ENCODE measurements at places on chromosomes 7 and 10. TPM values are rescaled to one million over a fixed set of nuclear protein-coding genes. Genes with fewer than 3 reads are reported as not detected.
A peak's percentile ranks its signal among the peaks of the same experiment; 100 is the strongest.

DNA sequence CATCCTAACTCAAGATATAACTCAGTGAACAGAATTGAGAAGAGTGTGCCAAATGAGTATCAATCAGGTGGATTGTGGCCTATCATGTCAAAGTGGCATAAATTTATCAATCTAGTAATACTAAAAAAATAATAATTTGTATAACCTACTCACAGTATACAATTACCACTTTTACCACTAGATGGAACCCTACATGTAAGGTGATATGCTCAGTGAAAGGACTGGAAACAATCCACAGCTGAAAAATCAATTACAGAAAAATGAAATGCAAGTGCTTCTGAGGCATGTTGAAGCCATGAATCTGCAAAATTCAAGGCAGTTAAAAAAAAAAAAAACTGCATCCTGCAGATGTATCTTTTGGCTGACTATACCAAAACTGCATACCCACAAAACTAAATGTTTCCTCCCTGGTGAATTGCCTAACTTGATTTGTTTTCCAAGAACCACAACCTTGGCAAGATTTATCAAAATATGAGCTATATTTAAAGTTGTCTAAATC, 13.9 kb downstream of the ARHGAP19 start:
- DNase-seq = peak; percentile 72

DNA sequence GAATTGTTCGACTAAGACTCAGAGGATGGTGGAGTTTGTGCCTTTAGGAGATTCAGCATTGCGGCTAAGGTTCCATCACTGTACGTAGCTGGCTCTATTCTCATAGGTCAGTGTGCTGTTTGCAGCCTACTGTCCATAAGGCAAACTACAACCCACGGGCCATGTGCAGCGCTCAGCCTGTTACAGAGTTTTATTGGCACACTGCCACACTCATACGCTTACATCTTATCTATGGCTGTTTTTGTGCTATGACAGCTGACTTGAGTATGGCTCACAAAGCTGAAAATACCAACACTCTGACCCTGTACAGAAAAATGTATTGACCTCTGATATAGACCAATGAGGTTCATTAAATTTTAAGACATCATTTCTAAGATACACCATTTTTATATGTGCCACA, 114.5 kb downstream of the ARID5B start:
- peak; percentile 57 for DNase-seq

GRCh38 chr7:11427686-11428273, 404.2 kb downstream of the THSD7A start:
- peak; percentile 77 for DNase-seq

DNA sequence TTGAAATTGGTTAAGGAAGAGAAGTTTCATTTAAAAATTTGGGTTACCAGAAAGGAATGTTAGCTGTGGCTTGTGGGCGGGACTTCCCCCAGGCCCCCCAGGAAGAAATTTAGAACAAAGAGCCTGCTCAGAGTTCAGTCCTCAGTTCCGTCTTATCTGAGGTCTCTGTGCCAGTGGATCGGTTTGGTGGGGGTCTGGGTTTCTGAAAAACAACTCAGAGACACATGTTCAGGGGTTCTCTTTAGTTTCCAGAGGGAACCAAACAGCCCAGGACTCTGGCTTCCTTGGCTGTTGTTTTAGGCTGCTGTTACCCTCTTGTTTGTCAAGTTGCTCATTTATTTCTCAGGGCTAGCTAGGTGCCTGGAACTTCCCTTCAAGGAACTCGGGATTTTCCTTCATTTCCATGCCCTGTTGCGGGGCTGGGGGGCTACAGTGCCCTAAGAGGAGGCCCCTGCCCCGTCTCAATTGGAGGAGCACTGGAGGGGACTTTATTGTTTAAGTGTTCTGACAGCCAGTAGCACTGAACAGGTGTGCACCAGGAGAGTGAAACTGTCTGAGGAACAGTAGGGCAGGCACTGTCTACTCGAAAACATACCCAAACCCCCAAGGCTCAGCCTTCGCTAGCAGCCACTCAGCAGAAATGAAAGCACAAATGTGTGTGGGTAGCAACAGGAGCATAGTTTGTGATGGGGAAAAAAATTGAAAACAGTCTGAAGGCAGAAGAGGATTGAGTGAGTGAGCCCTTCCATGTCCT, 59.9 kb downstream of the ALOX5 start:
- no peak for DNase-seq

- DNase-seq = no peak
These were observed 67.6 kb downstream of the ITGA8 start for GRCh38 chr10:15652117-15652516.

DNA sequence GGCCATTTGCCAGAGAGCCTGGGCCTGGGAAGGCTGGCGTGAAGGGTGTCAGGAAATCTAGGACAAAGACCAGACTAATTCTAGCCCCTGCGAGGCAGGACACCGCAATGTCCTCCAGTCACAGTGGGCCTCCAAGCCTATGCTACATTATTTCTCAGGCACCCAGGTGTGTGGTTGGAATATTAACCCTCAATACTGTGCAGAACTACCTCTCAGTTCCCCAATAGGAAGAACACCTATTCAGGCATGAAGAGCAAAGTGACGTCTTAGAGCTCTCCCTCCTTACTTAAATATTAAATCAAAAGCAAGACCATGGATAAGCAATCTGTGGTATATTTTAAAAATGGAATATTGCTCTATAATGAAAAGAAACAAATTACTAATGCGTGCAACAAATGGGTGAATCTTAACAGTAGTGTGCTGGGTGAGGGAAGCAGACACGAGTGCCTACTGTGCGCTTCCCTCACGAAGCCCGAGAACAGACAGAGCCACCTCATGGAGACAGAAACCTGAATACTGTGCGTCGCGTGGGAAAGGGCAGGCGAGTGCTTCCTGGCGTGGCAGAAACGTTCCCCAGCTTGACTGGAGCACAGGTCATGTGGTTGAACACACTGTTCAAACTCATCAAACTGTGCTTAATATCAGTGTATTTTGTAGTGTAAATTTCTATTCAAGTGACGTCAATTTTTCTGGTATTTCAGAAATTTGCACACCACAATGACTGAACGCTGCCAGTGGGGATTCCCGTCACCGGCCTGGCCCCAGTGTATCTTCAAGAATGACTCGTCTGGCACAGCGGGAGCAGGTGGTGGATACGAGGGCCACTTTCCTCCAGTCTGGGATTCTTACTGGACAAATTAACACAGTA, 15.5 kb upstream of the PTPRN2 start:
- no peak for DNase-seq

GRCh38 chr10:122213766-122214165, 57.3 kb upstream of the BTBD16 start:
- no peak for DNase-seq

- DNase-seq = no peak
These were observed 58.3 kb downstream of the SEMA3A start for GRCh38 chr7:84136336-84136735.

Gene AGR3
- 74.3 TPM for total RNA-seq

Gene METTL27
- total RNA-seq = 1.6 TPM

Gene EGR2
- 11.5 TPM for total RNA-seq

Gene RELN
- 22.0 TPM for total RNA-seq

Measured in hepatocyte (in vitro differentiated cells).